A673 (cell line): ENCODE measurements at places on chromosomes 7 and 10. TPM values are rescaled to one million over a fixed set of nuclear protein-coding genes. Genes with fewer than 3 reads are reported as not detected.
A peak's percentile ranks its signal among the peaks of the same experiment; 100 is the strongest.

- DNase-seq: no peak
These were observed 73.2 kb downstream of the SFMBT2 start for GRCh38 chr10:7337431-7338171.

DNA sequence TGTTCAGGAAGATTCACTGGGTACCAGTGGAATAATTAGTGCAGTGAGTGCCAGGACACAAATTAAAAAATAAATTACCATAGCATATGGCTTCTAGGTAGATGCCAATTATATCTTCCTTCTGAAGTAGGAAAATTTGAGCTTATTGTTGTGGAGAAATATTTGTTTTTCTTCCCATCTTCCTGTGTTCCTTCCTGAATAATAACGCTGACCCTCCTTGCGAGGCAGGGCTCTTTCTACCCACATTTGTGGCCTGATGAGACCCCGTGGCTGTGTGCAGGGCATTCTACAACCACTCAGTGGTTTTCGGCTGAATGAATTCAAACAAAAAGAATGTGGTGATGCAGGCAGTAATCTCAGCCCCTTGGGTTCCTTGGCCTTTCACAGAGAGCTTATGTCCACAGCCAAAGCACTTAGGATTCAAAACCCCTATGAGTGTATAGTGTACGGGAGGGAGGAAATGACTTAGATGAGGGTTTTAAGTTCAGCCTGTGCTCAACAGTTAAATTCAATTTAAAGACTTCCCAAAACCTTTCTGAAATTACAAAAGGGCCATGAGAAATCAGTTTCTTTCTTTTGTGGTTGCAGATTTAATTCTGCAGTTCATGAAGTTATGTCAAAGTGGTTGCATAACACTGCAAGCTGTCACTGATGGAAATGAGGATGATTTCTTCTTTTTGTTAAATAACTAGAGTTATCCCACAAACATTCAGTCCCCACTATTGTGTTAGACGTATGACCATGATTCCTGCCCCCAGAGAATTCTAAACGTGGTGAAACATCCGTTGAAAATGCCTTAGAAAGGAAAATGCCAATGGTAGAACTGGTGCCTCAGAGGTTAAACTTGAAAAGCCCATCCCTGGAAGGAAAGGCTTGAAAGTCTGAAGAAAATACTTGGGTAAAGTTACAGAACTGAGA lies 255.3 kb downstream of the FZD1 start:
- peak; percentile 51 for DNase-seq

- peak; percentile 22 for DNase-seq
These were observed 751 bp upstream of the GTPBP10 start for GRCh38 chr7:90345595-90346335.

DNA sequence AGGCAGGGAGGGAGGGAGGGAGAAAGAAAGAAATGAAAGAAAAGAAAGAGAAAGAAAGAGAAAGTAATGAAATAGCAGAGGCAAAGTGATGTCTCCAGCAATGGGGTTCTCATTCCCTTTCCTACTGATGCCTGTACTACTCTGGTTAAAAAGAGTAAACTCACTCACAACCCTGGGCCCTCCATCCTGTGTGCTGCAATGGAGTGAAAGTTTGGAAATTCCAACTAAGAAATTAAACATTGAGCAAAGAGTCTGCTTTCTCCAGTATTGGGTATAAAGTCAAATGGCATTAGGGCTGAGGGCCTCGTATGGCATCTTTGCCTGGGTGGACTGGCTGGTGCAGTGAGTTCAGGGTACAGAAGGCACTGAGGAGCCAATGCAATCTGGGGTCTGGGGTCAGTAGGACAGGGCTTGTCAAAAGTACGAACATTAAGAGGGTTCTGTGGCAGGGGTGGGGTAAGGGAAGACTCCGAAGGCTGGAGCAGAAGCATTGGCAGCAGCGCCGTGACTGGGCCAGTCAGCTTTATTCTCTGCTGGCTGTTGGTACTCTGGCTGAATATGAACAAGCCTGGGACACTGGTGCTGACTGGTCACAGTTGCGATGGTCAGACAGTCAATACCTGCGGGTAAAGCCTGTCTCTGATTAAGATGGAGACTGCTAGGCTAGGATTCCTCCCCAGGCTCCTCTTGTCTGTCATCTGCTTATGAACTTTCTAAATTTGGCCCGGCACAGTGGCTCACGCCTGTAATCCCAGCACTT lies 24.1 kb upstream of the TNS3 start:
- DNase-seq: no peak

DNA sequence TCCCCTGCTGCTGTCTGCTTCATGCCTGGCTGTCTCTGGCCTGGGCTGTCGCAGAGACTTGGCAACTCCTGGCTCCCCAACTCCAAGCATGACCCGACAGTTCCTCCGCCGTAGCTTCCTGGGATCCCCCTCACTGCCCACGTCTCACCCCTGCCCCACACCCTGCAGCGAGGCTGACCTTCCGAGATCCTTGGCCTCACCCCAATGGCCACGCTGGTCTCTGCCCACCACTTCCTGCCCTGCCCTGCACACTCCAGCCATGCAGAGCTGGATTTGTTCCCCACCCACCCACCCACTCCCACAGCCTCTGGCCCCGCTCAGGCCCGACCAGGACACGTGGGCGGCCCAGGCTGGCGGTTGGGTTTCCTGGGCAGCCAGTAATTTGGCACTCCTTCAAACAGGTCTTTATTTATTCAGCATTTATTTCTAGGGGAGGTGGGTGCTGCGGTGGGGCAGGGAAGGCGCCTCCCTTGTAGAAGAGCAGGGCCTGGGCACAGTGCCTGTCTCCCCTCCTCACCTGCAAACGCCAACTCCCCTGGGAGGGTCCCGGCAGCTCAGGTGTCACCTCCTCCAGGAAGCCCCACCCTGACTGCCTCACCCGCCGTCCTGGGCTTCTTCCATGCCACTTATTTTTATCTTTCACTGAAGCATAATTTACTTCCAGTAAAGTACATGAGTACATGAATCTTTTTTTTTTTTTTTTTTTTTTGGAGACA lies 25.5 kb downstream of the GTF2IRD1 start:
- DNase-seq: no peak

GRCh38 chr7:157575777-157576176 lies 239.0 kb downstream of the DNAJB6 start:
- DNase-seq: no peak

DNA sequence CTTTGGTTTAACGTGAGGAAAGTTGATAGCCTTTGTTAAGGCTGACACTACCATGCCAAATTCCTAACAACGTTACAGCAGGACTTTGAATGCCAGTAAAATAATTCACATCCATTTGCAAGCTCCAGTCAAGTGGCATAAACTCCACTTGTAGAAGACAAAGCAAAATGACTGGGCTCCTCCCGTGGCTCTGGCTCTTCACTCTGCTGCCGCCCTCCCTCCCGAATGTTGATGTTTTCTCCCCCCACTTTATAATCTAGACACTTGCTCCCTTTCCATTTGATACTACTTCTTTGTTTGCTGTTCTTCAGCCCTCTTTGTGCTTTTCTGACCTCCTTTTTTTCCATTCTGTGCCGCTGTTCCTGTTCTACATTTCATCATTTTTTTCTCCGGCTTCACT lies 22.8 kb upstream of the ITGB8 start:
- no peak for DNase-seq

- DNase-seq: no peak
These were observed 70.2 kb upstream of the ITGA8 start for GRCh38 chr10:15789793-15790525.

DNA sequence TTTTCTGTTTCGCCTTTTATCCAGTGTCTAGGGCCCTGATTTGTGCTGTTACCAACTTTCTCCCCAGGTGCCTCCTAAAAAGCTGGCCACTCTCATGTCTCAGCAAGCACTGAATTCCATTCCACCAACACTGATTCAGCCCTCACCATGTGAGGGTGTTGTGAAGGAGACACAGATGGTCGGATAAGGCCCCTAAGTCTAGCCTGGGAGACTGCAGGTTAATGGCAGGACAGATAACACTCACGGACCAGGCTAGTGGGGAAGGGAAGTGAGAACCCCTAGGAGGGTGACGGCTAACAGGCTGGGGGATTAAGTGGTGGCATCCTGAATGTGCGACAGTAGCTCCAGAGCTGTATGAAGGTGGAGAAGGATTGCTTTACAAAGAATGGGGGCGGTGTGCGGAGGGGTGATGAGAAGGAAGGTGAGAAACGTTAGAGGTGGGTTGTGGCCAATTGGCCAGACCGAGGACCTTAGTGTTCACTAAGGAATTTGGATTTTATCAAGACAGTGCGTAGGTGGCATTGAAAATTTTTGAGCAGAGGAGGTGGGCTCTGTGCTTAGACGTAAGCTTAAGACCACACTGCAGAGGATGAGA lies 3.8 kb upstream of the DUSP5 start:
- DNase-seq: no peak

- peak; percentile 68 for DNase-seq
These were observed 370.2 kb downstream of the PHF14 start for GRCh38 chr7:11343818-11344413.

DNA sequence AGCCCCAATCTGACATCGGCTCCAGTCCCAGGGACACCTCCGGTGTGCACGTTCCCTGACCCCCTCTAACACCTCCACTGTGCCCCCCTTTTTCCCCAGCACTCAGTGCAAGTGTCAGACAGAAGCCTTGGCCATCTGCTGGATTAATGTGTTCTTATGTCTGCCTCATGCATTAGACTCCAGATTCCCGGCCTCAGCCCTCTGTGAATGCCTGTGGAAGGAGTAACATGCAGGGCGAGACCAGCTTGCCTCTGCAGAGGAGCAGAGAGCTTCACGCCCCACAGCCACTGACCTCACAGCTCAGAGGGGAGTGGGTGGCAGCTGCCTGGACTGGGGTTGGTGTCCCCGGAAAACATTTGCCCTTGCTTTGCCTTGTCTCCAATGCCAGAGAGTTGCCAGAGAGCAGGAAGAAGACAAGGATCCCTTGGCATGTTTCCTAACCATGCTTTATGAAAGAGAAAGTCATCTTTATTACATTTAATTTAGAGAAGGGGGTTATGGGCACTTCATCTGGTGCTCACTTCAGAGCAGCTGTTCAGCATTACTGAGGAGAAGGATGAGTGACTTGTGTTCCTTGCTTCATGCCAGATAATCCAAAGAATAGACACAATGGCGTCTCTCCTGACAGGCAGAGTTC lies 91.6 kb upstream of the CXCL12 start:
- DNase-seq: no peak

DNA sequence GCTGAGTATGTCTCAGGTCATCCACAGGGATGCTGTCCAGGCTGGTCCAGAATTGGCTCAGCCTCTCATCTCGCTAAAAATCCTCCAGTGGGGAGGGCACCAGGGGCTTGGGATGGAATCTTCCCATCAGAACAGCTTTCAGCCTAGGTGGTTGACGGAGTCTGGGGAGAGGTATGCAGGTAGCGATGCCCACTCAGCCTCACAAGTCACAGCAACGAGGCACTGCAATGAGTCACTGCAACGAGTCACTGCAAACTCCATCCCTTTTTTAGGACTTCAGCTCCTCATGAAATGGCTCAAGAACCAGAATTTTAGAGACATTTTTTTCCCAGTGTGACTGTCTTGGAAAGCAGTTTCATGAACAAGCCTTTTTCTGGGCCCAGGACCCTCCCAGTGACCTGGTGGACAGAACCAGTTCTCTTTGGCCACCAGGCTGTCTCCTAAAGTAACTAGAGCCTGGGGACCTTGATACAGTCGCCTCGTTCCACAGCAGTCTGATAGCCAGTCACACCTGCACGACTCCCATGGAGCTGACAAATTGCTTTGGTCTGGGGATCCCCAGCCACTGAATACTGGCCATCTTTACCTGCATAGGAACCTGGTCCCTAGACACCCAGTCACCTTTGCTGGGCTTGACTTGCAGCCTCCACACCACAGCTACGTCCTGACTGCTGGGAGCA lies 41.3 kb upstream of the PPP2R2D start:
- DNase-seq: no peak

DNA sequence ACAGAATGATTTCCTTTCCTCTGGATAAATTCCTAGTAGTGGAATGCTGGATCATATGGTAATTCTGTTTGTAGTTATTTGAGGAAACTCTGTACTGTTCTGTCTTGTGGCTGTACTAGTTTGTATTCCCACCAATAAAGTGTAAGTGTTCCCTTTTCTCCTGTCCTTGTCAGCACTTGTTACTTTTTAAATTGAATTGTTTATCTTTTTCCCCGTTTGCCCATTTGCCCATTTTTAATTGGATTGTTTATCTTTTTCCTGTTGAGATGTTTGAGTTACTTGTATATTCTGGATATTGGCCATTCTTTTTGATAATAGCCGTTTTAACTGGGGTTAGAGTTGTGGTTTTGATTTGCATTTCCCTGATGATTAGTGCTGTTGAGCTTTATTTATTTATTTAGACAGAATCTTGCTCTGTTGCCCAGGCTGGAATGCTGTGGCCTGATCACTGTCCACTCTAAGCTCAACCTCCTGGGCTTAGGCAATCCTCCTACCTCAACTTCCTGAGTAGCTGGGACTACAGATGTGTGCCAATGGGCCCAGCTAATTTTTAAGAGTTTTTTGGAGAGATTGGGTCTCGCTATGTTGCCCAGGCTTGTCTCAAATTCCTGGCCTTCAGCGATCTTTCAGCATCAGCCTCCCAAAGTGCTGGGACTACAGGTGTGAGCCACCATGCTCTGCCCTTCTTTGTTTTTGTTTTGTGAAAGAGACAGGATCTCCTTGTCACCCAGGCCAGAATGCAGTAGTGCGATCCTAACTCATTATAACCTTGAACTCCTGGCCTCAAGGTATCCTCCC lies 23.0 kb downstream of the BMPR1A start:
- no peak for DNase-seq

DNA sequence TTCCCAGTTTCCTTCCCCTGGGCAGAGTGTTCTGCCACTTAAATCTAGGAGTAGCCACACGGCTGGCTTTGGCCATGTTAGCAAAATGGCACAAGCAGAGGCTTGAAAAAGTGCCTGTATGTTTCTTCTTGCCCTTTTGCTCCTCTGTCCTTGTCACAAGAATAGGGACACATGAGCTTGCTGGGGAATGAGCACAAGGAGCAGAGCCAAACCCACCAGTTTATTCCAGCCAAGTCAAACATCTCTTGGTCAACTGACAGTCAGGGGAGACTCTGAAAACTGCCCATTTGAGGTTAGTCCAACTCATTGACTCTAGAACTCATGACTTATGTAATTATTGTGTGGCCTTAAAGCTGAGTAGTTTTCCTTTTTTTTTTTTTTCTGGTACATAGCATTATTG lies 739.7 kb upstream of the FZD8 start:
- no peak for DNase-seq

Gene AQP1
- total RNA-seq: 0.37 and 0.49 TPM in 2 replicates

Gene POM121
- total RNA-seq: 54.6 and 56.6 TPM in 2 replicates

Gene SH2B2
- total RNA-seq: 8.6 and 11.3 TPM in 2 replicates

Gene PILRA
- total RNA-seq: 1.5 and 2.0 TPM in 2 replicates

Gene ZP3
- 9.4 and 9.8 TPM in 2 replicates for total RNA-seq

Gene CYP2C8
- total RNA-seq: not detected in 2 replicates

Gene ACSM6
- not detected in 2 replicates for total RNA-seq

Gene MICALL2
- total RNA-seq: 10.1 and 11.8 TPM in 2 replicates
